ENCODE measurements at places on chromosomes 7 and 10.

DNA sequence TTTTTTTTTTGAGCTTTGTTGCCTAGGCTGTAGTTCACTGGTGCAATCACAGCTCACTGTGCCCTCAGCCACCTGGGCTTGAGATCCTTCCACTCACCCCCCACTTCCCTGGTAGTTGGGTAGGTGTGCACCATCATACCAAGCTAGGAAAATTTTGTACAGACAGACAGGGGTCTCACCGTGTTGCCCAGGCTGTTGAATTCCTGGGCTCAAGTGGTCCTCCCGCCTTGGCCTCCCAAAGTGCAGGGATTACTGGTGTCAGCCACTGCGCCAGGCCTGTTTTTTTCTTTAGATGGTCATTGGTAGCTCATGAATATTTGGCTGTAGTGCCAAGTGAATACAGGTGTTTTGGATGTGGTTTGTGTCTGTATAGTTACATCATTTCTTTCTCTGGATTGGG is 7.5 kb downstream of the COMTD1 start:
- no peak for DNase-seq

DNA sequence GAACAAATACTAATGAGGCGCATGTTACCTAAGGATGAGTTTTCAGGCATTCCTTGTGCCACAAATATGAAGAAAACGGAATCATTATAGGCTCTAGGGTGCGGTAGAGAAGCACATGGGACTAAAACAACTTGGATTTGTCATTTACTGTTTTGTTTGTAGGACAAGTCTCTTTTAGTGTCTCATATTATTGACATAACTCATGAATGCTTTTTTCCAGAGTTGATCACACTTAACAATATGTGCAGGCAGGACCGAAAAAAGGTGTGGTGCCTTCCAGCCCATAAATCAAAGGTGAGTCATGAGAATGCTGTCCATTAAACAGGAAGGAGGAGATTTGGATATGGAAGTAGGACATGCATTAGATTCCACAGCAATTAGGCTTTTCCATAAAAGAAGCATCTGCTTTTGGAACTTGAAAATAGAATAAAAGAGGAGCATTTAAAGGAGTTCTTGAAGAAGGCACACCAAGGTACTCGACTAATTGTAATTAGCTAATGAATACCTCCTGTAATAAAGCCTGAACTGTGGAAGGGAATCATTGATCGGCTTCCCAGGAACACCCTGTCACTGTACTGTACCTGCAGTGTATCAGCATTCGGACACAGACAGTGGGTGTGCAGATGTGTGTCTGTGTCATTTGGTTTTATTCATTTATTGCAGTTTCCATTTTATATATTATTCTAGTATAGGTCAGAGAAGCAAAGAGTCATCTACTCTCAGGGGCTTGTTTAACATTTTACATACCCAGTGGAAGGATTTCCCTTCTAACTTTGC is 119.7 kb upstream of the KLF14 start:
- DNase-seq, result no peak

DNA sequence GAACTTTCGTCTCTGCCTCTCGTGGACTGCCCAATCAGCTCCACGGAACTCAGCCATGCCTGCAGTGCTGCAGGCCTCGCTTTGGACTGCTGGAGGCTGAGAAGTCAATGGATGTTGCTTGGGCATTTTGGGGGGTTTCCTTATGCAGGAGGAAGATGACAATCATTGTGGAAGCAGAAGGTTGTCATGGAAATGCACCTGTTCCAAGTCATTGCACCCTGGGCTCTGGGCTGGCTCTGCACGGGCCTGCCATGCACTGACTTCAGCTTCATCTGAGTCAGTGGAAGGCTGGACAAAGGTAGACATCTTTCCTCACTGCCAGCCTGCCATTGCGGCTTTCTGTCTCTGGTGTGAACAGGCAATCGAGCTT is 217.3 kb downstream of the RPS24 start:
- DNase-seq, result no peak

- no peak for DNase-seq
Measured at GRCh38 chr10:12418725-12419261, 69.4 kb downstream of the CAMK1D start.

- no peak for DNase-seq
Measured at GRCh38 chr10:61747307-61747706, 84.6 kb downstream of the CABCOCO1 start.

- DNase-seq, result peak; percentile 6
Measured at GRCh38 chr10:81920213-81920829, 45.3 kb downstream of the NRG3 start.

GRCh38 chr7:90654718-90655427 is 58.8 kb downstream of the CDK14 start:
- DNase-seq, result no peak

- no peak for DNase-seq
Measured at GRCh38 chr10:26336979-26337378, 101.2 kb upstream of the APBB1IP start.

DNA sequence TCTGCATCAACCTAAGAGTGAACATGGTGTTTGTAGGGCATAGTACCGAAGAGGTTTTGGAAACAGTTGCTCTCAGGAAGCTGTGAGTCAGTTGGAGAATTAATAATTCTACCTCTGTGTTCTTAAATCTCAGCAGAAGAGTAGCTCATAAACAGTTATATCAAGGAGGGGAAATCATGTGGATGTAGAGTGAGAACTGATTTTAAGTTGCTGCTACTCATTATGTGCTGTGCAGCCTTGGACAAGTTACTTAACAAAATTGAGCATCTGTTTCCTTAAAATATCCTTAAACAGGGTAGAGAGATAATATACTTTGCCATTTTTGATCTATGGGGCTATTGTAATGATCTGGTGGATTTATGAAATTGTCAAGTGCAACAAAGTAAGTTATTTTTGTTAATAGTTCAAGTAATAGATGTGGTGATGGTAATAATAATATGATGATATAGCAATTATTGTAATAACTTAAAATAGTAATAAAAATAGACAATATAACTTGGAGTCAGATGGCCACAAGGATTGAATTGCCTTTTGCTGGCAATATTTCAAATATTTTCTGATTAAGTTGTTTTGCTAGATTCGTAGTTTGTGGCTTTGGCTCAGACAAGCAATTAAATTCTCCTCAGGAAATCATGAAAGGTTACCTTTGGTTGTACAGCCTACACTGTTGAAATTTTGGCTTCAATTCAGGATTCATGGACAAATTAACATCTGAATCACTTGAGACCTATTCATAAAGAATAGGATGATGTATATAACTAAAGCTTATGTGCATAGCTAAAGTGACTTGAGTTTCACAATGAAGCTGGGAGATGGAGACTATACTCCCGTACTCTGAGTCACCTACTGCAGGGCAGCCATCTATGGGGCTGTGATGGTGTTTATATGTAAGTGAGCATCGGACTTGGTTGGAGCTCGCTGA is 228.5 kb downstream of the CDK14 start:
- DNase-seq, result no peak
